Chondrocyte (in vitro differentiated cells): ENCODE measurements at places on chromosomes 7 and 10. TPM values are rescaled to one million over a fixed set of nuclear protein-coding genes. Genes with fewer than 3 reads are reported as not detected.
A peak's percentile ranks its signal among the peaks of the same experiment; 100 is the strongest.

The ZNF786 gene
- total RNA-seq, result 7.2 to 7.7 TPM (median 7.3 TPM) in 3 replicates

GRCh38 chr10:77909749-77910375, 16.7 kb downstream of the DLG5 start:
- no peaks in the 10 kb centered on the region for H3K27me3 ChIP-seq
- H3K4me3 ChIP-seq, result no peak overlapping the region
- H3K4me1 ChIP-seq, result peaks cover 33% of the 10 kb centered on the region
- H3K27ac ChIP-seq, result peak overlapping the region; percentile 19

The ANKRD61 gene
- not detected in 3 replicates for total RNA-seq

DNA sequence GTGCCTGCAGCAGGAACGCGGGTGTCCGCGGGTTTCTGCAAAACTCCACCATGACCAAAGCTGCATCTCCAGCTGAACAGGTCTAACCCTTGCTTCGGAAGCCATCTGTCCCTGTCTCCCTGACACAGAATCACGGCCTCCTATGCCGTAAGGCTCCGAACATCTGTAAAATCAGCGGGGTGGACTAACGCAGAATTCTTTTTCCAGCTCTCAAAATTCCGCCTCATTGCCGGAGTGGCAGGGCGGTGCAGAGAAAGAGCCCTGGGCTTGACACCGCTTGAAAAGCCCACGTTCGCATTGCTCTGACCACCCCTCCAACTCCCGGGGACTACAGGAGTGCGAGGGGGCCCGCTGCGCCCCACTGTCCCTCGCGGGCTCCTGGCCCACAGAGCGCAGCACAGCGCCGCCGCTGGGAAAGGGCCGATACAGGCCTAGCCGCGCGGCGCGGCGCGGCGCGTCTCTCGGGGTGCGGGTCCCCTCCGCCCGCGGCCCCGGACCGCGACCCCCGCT, 409 bp downstream of the DNMBP start:
- H3K27ac ChIP-seq, result peak overlapping the region; percentile 84
- H3K36me3 ChIP-seq, result no peaks in the 10 kb centered on the region
- DNase-seq, result no peak

The C10orf62 gene
- not detected in 3 replicates for total RNA-seq
